ENCODE measurements at places on chromosomes 6 and 20.

DNA sequence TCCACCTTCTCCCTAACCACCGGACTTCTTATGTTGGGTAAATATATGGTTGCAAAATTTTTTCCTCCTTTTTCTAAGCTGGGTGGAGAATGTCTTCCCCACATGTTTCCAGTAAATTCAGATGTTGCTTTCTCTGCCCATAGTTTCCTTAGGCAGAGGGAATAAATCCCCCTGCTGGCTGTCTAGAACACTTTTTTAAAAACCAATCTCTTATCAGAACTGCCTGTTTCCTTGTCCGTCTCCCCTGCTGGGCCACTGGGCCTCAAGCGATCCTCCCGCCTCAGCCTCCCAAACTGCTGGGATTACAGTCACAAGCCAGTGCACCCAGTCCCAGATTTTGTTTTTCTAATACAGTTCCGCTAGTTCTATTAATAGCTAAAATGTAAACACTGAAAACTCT is 9.9 kb upstream of the WFDC2 start:
- peak; percentile 30 for DNase-seq

DNA sequence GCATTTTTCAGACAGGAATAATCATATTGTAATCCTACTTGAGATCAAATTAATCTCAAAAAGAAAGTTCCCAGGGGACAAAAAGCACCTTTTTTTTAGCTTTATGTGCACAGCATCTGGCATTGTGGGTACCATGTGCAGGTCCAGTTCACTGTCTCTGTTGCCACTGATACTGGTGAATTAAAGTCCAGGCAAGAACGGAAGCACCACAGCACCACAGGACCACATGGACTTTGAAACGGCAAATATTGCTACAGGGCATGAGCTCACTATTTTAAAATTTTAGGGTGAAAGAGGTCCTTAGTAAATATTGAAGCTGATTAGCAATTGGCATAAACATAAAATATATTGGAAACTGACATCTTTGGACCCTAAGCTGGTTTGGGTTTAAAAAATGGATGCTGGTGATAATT is 709.0 kb downstream of the EPM2A start:
- no peak for DNase-seq

GRCh38 chr6:140486450-140487361 is 1112.3 kb upstream of the CITED2 start:
- DNase-seq = no peak

GRCh38 chr6:153563001-153563400 is 431.9 kb upstream of the RGS17 start:
- no peak for DNase-seq

- DNase-seq = no peak
Observed at GRCh38 chr6:156175433-156175832, 601.7 kb upstream of the ARID1B start.

DNA sequence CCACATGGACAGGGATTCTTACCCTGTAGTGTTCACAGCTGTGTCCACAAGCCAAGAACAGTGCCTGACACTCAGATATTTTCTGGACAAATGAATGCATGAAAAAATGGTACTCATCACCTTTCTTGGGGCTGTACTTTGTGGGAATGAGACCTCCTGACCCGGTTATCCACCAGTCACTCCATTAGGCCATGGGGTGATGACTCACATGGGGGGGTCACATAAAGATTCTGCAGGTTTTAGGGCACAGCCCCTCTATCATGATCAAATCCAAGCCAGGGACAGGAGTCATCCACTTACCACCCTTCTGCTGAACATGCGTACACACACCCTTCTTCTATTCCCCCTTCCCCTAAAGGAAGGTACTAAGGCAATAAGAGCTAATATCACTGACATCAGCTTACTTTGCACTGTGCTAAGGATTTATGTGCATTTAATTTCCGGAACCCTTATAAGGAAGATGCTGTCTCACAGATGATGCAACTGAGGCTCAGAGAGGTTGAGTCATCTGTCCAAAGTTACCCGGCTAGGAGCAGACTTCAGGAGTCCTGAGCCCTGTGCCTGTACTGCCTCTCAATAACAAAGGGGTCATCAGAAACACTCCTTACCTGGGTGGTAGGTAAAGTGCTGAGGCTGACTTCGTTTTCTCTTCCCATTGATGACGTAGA is 107.8 kb downstream of the NFATC2 start:
- DNase-seq = no peak

GRCh38 chr6:110440026-110440425 is 24.7 kb upstream of the DDO start:
- DNase-seq = no peak

GRCh38 chr20:47927944-47928343 is 142.7 kb upstream of the SULF2 start:
- DNase-seq = no peak

DNA sequence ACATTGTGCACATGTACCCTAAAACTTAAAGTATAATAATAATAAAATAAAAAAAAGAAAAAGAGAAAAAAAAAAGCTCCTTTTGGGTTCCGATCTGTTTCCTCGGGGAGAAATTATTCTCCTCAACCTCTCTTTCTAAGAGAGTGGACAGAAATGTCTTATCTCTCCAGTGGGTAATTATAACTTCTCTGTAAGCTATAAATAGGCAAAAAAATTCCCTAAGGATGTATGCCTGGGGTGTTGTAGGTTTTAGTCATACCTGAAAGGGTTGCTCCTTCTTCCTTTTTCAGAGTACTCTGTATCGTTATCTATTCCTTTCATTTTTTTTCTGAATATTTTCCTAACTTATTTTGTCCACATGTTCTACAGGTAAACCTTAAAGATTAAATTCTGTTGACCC is 169.7 kb upstream of the PTPRK start:
- no peak for DNase-seq

GRCh38 chr20:51062065-51062464 is 39.2 kb upstream of the KCNG1 start:
- no peak for DNase-seq

DNA sequence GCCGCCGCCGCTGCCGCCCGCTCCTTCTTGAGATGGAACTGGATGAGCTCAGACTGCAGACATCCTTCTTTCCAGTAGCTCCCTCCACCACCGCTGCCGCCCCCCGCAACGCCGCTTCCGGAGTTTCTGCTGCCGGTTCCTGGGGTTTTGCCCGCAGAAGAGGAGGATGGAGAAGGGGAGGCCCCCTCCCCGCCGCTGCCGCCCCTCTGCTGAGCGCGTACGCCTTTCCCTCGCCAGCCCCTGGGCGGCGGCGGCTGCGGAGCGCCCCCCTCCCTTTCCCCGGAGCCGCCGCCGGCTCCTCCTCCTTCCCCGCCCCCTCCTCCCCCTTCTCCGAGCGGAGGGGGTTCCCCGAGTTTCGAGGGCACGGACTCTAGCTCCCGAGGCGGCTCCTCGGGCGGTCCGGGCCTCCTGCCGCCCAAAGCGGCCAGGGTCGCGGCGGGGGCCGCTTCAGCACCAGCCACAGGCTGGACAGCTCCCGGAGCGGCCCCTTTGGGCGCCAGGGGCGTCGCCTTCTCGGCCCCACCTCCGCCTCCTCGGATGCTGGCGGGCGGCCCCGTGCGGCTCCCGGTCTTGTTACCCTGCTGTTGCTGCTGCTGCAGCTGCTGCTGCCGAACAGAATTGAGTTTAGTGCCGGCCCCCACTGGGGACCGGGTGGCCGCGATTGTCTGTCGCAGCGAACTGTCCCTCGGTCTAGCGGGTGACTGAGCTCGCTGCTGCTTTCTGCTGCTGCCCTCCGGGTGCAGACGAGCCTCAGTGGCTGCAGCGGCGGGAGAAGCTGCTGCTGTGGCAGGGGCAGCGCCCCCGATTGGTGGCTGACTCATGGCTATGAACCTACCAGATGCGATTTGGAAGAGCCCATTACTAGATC is 3.1 kb downstream of the MTCL3 start:
- peak; percentile 92 for DNase-seq

GRCh38 chr6:142810952-142811514 is 133.9 kb downstream of the HIVEP2 start:
- DNase-seq = no peak

GRCh38 chr20:16922834-16923233 is 174.7 kb downstream of the OTOR start:
- DNase-seq = no peak

GRCh38 chr20:56111961-56112730 is 106.8 kb upstream of the CBLN4 start:
- no peak for DNase-seq

GRCh38 chr6:31204751-31205145 is 34.3 kb upstream of the POU5F1 start:
- no peak for DNase-seq

GRCh38 chr6:141024526-141024925 is 1108.2 kb upstream of the GJE1 start:
- no peak for DNase-seq
